ENCODE measurements at places on chromosomes 12 and 14.

DNA sequence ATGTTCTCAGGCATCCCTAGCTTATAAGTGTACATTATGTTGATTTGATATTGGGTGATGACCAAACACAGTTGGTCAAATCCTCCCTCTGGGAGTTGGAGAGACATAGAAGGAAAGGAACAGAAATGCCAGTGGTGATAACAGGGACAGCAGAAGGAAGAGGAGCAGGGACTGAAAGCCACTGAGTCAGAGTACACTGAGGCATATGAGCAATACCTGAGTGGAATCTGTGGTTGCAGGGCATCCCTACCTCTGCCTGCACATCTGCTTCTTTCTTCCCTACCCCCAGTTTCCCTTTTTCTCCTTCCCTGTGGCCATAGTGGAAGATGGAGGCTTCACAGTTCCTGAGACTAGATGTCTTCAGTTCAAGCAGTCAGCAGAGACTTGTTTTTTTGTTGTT is 44.9 kb downstream of the BICD1 start:
- no peak for DNase-seq

- no peak for DNase-seq
These were observed 738 bp downstream of the CKAP4 start for GRCh38 chr12:106246891-106247673.

DNA sequence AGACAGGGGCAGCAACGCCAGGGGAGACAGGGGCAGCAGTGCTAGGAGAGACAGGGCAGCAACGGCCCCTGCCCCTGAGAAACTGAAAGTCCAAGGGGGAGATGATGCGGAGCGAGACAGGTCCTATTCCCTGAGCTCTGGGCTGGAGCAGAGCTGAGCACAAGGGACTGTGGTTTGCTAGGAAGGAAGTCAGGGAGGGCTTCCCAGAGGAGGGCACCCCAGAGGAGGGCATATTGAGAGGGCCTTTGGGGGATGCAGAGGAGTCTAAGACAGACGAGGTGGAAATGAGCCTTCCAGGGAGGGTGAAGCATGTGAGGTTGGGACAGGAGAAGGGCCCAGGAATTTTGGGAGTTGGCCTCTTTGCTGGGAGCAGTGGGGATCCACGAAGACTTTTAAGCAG is 52.1 kb upstream of the BEGAIN start:
- DNase-seq: no peak

DNA sequence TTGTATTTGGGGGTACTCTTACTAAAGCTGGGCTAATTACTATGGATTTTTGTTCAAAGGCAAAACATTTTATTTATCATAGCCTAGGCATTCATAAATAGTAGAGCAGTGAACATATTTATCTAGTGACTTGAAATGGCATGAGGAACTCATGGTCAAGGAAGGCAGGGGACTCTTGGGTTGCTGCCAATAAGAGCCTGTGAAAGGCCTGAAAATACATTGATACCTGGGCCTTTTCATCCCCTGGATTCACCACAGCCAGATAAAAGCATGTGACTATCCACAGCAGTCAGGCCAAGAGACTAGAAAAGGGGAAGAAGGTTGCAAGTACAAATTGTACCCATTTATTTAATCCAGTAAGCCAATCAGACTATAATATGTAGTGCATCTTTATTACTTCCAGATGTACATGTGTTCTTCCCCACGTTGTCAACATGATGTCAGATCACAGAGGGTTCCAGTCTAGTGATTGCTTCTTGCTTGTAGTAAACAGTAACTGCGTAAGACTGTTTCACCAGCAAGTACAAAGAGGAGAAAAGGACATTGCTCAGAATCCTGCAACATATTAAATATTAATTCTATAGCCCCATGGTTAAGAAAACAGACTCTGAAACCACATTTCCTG is 409.7 kb downstream of the NOVA1 start:
- peak; percentile 83 for DNase-seq

DNA sequence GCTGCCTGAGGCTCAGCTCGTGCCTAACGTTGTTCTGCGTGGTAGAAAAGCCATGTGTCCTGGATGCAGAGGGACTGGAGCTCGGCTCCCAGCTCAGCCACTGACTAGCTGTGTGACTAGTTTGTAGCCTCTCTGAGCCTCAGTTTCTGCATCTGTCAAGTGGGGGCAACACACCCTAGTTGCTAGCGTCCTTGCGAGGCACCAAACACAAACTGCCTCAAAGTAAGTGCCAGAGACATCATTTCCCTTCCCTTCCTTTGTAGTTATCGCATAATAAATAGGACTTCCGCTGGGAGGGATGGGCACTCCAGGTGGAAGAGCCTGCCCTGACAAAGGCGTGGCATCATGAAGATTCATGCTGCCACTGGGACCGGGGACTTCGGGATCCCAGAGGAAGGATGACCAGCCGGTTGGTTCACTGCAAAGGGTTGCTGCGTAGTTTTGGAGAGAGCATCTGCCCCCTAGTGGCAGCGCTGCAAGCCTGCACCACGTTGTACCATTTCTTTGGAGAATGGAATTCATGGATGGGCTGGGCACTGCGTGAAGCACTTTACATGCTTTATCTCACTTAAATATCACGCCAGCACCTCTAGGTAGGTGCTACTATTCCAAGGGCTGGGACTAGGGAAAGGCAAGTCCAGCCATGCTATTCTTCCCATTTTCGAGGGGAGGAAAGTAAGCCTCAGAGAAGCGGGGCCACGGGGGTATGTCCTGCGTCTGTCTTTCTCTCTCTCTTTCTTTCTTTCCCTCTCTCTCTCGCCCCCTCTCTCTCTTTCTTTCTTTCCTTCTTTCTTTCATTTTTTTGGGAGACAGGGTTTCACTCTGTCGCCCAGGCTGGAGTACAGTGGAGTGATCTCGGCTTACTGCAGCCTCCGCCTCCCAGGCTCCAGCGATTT is 4.6 kb downstream of the CCDC197 start:
- DNase-seq: no peak

DNA sequence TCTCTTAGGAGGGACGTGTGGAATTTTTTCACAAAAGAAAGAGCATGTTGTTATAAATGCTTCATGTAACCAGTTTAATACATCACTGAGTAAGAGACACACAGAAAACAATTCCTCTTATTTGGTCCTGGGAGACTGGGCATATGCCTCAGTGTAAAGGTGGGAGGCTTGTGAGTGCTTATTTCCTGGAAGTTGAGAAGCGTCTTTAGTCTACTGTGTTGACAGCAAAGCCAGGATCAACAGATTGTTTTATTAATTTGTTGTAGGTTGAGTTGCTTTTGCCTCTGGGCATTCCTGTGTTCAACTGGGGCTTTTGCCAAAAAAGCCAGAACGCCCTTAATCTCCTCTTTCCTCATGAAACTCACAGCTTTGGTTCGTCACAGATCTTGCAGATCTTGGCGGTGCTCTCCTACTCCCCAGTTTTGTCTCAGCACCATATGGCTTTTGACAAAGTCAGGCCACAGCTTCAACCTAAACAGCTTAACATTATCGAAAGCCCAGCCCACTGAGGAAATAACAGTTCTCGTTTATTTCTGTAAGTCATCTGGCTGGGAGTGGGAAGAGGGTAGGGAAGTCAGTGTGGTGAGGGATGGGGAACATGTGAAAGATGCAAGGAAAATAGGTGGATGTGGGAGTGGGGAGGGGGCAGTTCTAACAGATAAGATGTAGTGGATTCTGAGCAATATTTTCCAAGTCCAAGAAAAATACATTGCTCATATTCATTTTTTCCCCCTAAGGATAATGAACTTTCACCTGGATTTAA is 227.2 kb downstream of the DACT1 start:
- DNase-seq: peak; percentile 66

- no peak for DNase-seq
These were observed 769 bp downstream of the EXOC3L4 start for GRCh38 chr14:103095210-103095778.

DNA sequence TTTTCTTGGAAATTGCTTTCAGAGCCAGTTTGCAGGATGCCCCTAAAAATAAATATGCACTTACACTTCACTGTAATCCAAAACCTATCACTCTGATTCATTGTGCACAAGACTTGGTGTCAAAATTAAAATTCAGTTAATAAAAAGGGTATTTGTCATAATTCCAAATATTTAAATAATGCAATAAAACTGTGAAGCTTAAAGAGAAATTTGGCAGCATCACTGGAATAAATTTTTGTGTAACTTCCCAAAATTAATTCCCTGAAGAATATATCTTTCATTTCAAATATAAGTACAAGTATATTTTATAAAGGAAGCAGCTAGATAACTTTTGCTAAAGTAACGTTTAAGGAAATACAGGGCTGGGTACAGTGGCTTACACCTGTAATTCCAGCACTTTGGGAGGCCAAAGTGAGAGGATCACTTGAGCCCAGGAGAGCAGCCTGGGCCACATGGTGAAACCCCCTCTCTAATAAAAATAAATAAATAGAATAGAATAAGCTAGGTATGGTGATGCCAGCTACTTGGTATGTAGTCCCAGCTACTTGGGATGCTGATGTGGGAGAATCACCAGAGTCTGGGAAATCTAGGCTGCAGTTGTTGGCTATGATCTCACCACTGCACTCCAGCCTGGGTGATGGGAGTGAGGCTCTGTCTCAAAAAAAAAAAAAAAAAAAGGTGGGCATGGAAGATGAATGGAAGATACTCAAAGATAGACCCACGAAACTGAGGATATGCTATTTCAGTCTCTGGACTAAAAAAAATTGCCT is 233.8 kb downstream of the FBXL14 start:
- no peak for DNase-seq

DNA sequence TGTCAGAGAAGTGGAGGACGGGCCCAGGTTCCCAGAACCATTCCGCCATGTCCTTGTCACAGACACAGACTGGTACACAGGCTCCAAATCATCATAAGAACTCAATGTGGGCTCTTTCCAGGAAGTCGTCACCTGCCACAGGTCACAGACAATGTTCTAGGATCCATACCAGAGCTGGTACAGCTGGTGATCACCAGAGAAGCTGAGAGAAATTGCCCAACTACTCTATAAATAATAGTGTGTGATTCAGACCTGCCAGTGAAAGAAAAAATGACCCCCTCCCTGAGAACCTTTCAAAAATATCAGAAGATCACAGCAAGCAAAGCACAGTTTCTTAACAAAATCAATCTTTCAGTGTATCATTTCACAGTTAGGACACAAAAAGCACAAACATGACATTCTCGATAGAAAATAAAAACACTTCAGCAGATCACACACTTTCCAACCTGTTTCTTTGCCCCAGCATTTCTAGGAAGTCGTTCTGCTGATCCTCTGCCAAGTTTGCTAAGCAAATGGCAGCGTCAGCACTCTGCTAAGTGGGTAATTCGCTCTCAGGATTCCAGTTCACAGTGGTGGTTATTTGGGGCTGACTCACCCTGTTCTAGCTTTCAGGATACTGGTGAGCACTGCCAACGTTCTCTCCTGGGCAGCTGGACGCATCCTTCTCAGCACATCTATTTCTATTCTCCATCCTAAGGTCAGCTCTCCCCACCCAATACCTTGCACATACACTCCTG is 223.3 kb upstream of the SFSWAP start:
- DNase-seq: no peak

- DNase-seq: no peak
These were observed 528.5 kb upstream of the CCDC196 start for GRCh38 chr14:65957631-65958205.

DNA sequence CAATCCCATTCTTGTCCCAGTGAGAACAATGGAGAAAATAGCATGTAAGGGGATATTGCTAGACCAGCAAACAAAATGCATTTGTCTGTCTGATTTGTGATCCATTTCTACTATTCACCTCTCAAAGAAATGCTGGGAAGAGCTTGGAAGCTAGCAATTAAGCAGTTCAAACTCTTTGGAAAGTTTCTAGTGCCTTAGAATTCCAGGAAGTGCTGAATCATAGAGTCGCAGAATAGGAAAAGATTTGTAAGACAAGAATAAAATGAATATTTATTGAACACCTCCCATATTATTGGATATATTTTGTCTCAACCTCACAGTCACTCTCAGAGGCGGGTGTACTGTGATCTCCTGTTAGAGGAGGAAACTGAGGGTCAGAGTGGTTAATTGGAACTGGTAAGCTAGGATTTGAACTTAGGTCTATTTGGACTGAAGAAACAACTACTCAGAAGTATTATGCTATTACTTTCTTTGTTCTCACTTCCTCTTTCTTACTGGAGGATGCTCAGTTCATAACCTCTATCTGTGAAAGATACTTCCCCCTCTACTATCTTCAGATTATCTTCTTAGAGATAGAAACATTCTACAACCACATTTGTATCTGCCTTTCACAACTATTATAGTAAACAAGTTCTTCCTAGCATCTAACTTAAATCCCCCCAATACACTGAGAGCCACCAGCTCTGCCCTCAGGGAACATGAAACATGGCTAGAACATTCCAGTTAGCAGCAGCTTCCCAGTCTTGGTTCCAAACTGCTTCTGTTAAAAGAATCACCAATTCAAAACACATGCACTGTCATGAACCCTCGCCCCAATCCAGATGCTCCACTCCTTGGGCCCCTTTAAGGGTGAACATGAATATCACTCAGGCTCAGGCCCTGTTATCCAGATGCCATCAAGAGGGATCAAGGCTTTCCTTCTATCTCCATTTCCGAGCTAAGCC is 64.2 kb downstream of the DRAM1 start:
- no peak for DNase-seq

DNA sequence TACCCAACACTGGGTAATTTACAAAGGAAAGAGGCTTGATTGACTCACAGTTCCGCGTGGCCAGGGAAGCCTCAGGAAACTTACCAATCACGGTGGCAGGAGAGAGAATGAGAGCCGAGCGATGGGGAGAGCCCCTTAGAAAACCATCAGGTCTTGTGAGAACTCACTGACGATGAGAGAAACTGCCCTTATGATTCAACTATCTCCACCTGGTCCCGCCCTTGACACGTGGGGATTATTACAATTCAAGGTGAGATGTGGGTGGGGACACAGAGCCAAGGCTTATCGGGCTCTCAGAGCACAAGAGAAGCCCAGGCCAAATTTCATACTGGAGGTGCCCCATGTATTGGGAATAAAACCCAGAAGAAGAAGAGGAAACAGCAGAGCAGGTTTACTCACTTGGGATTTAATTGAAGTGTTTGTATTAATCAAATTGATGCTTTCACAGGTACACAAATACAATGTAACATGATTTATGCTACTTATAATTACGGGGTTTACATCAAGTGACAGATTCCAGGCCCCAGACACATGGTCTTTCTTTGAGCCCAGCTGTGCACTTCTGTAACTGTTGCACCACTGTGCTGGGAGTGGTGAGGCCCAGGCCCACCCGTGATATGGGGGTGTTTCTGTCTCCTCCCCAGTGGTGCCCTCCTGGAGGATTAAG is 8.2 kb upstream of the CCDC85C start:
- no peak for DNase-seq

GRCh38 chr12:8077207-8077606 is 4.9 kb upstream of the NECAP1 start:
- DNase-seq: no peak

GRCh38 chr12:122859303-122860039 is 24.2 kb downstream of the HIP1R start:
- no peak for DNase-seq

DNA sequence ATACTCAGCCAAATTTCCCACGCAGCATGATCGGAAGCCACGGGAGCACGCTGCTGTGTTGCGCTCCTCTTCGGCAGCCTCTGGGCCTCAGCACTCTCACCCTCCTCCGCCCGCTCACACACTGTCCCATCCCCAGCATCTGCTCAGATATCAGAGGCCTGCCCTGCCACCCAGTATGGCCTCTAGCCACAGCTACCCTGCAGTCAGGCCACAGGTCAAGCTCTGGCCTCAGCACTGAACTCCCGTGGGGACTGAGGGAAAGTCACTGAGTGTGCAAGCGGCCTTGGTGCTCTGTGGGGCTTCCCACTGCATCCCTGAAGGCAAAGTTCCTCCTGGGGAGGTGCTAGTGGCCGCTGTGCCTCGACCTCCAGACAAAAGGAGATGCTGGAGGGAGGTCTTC is 2.0 kb downstream of the KRT77 start:
- DNase-seq: no peak

- DNase-seq: peak; percentile 1
These were observed 23.5 kb upstream of the PTPRB start for GRCh38 chr12:70660620-70661219.

- DNase-seq: no peak
These were observed 47.2 kb downstream of the ALDH1L2 start for GRCh38 chr12:105036937-105037649.
